Kidney capillary endothelial cell (primary cell): ENCODE measurements at places on chromosomes 5 and 9.

DNA sequence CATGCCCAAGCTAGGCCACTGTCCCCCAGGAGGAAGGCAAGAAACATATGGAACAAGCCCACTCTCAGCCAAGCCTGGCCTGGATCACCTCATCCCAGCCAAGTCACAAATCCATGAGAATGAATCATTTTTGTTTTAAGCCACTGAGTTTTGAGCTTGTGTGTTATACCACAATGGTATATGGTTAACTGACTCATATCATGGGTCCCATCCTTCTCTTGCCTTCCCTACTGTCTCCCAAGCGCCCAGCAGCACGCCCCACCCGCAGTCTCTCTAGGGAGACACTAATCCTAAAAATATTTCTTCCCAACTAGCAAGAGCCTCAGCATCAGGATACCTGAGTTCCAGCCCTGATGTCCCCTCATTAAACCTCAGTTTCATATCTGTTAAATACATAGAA, 248.1 kb downstream of the CDK5RAP2 start:
- no peak for DNase-seq

- DNase-seq, result no peak
Observed at GRCh38 chr5:9722601-9723180, 92.5 kb upstream of the TAS2R1 start.

DNA sequence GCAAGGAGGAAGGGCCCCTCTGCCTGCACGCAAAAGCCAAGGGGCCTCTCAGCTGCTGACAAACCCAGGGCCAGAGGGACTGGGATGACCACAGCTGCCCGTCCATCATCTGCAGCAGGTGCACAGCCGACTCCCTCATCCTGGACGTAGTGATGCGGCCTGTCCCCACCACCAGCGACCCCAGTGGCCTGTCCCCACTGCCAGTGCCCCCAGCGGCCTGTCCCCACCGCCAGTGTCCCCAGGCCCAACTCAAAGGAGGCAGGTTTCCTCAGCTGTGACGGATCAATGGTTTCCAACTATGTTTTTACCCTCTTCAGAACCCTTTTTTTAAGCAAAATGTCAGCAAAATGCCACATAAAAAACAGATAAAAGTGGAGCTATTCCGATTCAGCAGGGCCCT, 62.5 kb downstream of the VAV2 start:
- no peak for DNase-seq

DNA sequence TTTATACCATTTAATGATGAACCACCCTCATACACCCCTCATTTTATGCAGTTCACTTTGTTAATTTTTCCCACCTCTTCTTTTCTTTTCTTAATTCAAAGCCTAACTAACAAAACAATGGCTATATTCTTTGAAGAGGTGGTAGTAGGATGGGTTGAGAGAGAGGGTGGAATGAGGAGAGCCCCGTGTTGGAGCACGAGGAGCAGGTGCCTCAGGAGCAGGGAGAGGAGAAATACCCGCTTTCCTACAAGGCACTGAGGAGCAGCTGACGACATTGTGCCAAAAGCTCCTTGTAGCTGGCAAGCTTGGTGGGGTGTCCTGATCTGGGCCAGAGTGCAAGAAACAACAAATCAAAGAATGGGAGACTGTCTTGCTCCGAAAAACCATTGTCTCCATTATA, 129.6 kb downstream of the HTR4 start:
- no peak for DNase-seq

DNA sequence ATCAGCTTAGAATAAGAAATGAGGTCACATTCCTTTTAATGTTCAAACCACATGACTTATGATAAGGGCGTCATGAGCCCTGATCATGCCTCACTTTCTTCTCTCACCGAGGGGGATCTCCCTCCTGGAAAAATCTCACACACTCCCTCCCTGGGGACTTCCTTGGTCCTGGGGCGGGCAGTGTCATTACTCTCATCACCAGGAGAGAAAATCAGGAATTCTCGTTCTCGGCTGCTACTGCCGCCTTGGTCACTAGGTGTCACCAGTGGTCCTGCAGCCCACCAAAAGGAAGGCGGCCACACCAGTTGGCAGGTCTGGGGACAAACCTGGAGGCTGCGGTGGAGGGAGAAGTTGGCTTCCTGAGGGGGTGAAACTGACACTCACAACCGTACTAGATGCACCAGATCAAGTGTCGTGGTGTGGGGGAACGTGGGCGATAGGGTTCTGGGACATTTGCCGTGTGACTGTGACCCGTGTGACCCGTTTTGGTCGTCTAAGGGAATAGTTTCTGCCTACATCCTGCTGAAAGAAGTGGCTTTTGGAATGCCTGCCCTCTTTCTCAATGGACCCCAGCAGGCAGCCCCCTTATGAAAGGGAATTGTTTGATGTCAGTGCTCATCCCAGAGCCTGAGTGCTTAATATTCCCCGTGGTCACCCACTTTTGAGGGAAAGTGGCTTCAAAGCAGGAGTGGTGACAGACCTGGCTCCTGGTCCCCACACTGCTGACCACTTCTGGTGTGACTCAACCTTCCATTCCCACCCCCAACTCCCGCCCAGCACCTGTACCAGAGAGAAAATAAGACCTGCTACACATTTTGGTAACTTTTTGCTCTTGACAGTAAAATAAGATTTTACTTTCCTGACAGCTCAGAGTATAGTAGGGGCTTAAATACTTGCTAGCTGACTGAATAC, 63.2 kb downstream of the ACER2 start:
- peak; percentile 64 for DNase-seq

- no peak for DNase-seq
Observed at GRCh38 chr5:12947379-12947778, 997.1 kb downstream of the DNAH5 start.

- DNase-seq, result no peak
Observed at GRCh38 chr5:151068433-151069197, 12.2 kb downstream of the TNIP1 start.

DNA sequence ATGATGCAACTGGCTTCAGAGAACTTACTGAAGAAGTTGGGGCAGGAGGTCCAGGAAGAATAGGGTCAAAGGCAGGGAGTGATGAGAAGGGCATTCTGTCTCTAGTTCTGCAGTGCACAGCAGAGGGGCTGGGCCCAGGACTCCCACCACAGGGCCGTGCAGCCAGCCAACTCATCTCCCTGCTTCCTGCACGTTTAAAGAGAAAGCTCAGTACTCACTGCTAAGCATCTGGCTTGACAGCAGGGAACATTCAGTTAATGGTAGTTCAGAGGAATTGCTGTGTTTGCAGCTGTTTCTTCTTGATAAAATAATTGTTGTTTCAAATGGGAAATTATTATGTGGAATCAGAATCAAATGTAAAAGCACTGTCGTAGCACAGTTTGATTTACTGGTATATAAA, 25.6 kb upstream of the SCAMP1 start:
- DNase-seq, result no peak

GRCh38 chr9:33718987-33719386, 76.4 kb upstream of the PRSS3 start:
- DNase-seq, result peak; percentile 87

- DNase-seq, result no peak
Observed at GRCh38 chr5:81631124-81631523, 119.8 kb downstream of the SSBP2 start.

DNA sequence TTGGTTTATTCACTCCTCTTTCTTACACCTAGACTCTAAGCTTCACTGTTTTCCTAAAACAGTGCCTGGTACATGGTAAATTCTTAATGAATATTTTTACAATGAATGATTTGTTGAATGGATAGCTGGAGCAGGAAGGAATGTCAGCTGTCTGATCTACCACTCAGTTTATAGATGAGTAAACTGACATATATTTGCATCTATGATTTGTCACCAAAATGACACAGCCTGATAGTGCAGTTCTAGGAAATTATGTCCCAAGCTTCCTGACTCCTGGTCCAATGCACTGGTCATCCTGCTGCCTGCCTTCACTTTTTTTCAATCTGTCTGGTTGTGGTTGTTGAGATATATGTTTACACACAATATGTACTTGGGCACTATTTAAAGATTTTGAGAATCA, 651.7 kb upstream of the WWC1 start:
- DNase-seq, result peak; percentile 16

GRCh38 chr9:89916001-89916597, 311.3 kb downstream of the GADD45G start:
- no peak for DNase-seq

GRCh38 chr5:178364326-178364675, 131.7 kb upstream of the PHYKPL start:
- DNase-seq, result no peak

DNA sequence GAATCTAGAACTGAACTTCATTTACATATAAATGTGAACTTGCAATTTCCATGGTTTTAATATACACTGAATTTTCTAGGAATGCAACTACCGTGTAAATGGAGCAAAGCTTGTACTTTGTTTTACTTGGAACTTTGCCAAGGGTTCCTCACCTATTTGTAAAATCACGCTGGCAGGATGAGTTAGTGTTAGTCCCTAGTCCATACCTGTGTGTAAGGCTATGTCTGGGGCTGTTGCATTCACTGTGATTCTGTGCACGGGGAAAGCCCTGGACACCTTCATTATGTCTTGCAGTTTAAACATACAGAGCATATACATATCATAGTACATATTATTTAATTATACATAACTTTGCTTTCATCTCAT, 119.9 kb downstream of the PAX5 start:
- DNase-seq, result no peak

DNA sequence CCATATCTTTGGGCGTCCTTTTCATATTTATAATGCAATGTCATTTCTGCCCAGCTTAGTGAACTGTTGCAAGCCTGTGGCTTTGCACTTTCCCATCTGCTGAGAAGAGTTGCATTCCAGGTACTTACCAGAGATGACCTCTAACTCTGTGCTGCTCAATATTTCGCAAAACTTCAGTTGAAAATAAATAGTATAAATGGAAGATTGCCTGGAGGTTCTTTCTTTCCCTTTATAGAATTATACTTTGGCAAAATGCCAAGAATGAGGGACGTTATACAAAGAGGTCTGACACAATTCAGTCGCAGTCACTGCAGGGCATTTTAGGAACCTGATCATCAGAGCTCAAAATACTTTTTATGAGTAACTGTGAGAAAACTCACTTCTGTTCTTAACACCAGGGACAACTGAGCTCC, 18.9 kb upstream of the VLDLR start:
- DNase-seq, result no peak

- no peak for DNase-seq
Observed at GRCh38 chr9:7028591-7028990, 270.8 kb downstream of the KDM4C start.

GRCh38 chr5:14531668-14532067, 49.9 kb upstream of the OTULINL start:
- DNase-seq, result no peak

- no peak for DNase-seq
Observed at GRCh38 chr5:134492568-134492967, 32.9 kb upstream of the JADE2 start.

DNA sequence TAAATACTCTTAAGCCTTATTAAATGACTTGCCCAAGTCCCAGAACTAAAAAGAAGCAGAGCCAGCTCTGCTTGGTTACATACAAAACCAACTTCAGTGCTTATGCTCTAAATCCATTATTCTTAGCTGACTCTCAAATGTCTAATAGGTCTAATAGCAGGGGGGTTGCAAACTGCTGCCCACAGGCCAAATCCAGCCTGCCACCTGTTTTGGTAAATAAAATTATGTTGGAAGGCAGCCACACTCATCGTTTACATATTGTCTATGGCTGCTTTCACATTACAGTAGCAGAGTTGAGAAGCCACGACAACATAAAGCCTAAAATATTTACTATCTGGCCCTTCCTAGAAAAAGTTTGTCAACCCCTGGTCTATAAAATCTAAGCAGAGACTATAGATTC, 69.0 kb downstream of the KLHL3 start:
- no peak for DNase-seq

DNA sequence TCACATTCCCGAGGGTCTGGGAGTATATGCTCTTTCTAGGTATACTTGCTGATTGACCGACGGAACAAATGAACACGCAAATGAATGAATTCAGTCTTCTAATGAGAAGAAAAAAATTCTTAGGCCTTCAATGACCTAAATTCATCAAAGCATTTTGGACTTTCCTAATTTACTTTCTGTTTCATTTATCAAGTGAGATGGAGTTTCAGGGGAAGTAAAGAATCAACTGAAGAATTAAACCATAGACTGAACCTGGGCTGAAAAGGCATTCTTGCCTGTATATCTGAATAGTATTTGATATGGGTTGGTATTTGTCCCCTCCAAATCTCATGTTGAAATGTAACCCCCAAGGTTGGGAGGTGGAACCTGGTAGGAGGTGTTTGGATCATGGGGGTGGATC, 64.1 kb downstream of the ZFAND5 start:
- no peak for DNase-seq

DNA sequence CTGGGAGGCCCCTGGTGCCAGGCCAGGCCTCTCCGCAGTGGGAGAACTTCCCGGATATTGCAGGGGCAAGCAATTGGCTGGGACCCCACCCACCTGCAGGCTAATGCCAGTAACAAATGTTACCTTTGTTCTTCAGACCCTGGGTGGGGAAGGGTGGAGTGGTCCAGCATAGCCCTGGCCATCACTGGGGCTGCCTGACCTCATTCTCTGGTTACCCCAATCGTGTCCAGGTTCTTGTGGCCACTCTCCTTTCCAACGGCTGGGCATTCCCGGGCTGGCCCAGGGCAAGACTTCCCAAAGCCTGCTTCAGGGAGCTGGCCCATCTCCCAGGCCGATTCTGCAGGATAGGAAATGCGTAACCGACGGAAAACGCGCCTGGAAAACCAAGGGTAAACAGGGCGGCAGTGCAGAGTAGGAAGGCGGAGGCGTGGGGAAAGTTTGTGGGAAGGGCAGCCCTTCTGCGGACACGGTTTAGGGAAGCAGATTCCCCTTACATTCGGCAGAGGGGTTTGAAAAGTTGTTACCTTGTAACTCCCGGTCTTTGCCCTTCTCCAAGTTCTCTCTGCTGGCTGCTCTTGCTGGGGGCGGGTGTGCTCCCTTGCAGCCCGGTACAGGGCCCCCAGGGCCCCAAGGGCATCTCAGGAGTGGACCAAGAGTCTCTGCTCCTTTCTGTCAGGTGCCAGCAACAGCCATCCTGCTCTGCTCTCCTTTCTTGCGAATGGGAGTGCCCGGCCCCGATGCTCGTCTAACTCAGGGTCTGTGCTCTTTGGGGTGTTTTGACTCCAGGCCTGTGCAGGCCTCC, 3.5 kb downstream of the NRARP start:
- DNase-seq, result no peak

DNA sequence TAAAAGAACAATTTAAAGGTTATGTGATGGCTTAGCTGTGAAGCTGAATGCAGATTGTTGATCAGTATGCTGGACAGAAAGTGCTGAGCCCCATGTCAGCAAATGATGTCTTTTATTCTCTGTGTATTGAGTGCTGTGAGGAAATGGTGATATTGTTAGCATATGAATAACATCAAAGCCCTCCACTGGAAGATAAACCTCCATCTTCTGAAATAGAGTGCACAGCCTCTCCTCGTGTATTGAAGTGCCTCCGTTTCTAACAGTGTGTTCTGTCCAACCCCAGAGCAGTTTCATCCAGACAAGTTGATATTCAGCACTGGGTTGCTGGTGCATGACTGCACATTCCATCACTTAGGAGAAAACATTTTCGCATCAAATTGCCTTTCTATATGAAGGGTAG, 242.9 kb downstream of the CSNK1G3 start:
- DNase-seq, result no peak

- DNase-seq, result no peak
Observed at GRCh38 chr9:8750639-8751051, 951.1 kb upstream of the DMAC1 start.
